Astrocyte (in vitro differentiated cells and primary cell): ENCODE measurements at places on chromosomes 7 and 10. TPM values are rescaled to one million over a fixed set of nuclear protein-coding genes. Genes with fewer than 3 reads are reported as not detected.

HTRA1 gene
- total RNA-seq, result 34.9 and 89.8 TPM in 2 replicates

HMX2 gene
- total RNA-seq, result not detected in 2 replicates

A1CF gene
- not detected in 2 replicates for total RNA-seq

TSPAN12 gene
- 9.8 and 13.0 TPM in 2 replicates for total RNA-seq

LIPM gene
- total RNA-seq, result not detected in 2 replicates

KLF14 gene
- total RNA-seq, result 0.07 TPM in 1 of 2 replicates, not detected in the other

DNAJC12 gene
- total RNA-seq, result 1.7 and 2.1 TPM in 2 replicates

CYP26A1 gene
- total RNA-seq, result 0.18 and 0.53 TPM in 2 replicates

CCDC186 gene
- 28.8 and 30.9 TPM in 2 replicates for total RNA-seq

MACROH2A2 gene
- 25.5 and 25.6 TPM in 2 replicates for total RNA-seq

GHRHR gene
- total RNA-seq, result not detected in 2 replicates
